ENCODE measurements at places on chromosomes 2 and 18.

- H3K27me3 ChIP-seq: no peaks in the 10 kb centered on the region
- no peak overlapping the region for H3K27ac ChIP-seq
- no peaks in the 10 kb centered on the region for H3K4me1 ChIP-seq
- no peaks in the 10 kb centered on the region for H3K36me3 ChIP-seq
- no peak overlapping the region for H3K4me3 ChIP-seq
These were observed 47.8 kb downstream of the CYP27C1 start for GRCh38 chr2:127172306-127172705.

DNA sequence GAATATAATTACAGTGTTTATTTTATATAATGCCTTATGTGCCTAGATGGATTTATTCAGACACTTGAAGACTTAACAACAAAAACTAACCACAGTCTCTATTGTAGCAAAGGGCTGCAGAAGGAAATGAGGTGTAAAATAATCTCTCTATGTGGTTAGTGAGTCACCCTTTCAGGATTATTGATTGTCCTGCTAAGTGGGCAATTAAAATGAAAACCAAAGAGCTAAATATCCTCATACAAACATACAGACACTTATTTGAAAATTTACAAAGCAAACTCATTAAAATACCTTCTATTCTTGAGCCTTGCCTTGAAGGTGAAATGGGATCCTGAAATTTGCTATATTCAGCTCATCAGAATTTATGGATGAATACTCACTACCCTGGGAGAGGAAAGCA is 27.7 kb upstream of the DCC start:
- H3K27me3 ChIP-seq: no peaks in the 10 kb centered on the region
- no peaks in the 10 kb centered on the region for H3K36me3 ChIP-seq
- H3K4me1 ChIP-seq: no peaks in the 10 kb centered on the region
- no peak overlapping the region for H3K27ac ChIP-seq
- no peak overlapping the region for H3K4me3 ChIP-seq

DNA sequence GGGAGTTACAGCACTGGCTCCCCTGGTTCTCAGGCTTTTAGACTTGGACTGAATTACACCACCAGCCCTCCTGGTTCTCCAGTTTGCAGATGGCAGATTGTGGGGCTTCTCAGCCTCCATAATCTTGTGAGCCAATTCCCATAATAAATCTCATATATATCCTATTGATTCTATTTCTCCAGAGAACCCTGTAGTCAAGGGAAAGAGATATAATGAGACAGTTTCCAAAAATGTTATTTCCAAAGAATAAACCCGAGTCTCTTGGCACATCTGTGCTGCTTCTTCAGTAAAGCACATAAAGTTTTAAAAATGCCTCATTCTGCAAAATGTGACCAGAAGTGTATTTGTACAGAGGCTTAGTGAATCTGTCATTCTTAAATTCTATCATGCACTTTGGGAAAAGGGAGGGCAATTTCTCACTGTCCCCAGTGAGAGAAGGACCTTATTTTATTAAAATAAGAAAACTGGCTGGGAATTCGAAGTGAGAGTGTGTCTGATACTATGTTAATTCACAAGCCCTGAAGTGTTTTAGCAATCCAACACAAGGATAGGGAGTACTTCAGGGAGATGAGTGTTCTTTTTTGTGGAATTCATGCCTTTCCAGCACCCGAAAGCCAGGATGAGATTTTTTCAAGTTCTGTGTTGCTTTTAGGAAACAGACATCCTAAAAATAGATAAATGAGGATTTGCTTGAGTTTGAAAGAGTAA is 282.4 kb upstream of the CHAC2 start:
- no peaks in the 10 kb centered on the region for H3K4me1 ChIP-seq
- no peak overlapping the region for H3K4me3 ChIP-seq
- H3K36me3 ChIP-seq: no peaks in the 10 kb centered on the region
- no peak for DNase-seq
- no peak overlapping the region for H3K27ac ChIP-seq
- H3K27me3 ChIP-seq: no peaks in the 10 kb centered on the region

DNA sequence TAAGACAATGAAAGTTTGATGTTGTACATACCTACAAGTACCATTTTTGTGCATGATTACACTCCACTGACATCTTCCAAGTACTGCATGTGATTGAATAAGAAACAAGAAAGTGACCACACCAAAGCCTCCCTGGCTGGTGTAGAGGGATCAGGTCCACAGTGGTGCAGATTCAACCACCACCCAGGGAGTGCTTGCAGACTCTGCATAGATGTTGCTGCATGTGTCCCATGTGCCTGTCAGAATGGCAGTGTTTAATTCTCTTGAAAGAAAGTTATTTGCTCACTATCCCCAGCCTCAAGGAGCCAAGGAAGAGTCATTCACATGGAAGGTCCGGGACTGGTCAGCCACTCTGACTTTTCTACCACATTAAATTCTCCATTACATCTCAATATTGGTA is 114.5 kb downstream of the MMADHC start:
- peaks cover 2% of the 10 kb centered on the region for H3K27me3 ChIP-seq
- H3K27ac ChIP-seq: no peak overlapping the region
- no peaks in the 10 kb centered on the region for H3K4me1 ChIP-seq
- H3K36me3 ChIP-seq: no peaks in the 10 kb centered on the region
- no peak overlapping the region for H3K4me3 ChIP-seq

GRCh38 chr2:7620255-7620654 is 703.0 kb downstream of the RNF144A start:
- DNase-seq: no peak
- H3K36me3 ChIP-seq: peaks cover 6% of the 10 kb centered on the region
- H3K27me3 ChIP-seq: no peaks in the 10 kb centered on the region
- H3K27ac ChIP-seq: no peak overlapping the region
